ENCODE measurements at places on chromosomes 5 and 9.

DNA sequence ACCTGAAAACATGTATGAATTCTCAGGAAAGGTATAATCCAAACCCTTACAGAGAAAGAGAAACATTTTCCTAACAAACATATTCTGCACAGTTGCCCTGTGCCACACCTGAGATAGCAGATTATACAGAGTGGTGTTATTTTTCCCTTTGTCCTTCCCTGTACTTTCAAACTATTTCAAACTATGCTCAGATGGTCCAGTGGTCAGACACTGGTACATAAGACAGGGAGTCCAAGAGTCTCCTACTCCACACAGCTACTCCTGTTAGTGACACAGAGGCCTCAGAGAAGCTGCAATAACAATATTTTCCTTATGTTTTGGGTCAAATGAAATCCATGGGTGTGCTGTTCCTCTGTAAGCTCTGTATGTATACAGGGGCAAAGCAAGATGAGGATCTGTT, 30.0 kb upstream of the SLC22A5 start:
- DNase-seq = no peak

GRCh38 chr5:67149951-67150523, 46.6 kb downstream of the CD180 start:
- no peak for DNase-seq

GRCh38 chr9:98563988-98564387, 144.7 kb downstream of the GABBR2 start:
- no peak for DNase-seq

DNA sequence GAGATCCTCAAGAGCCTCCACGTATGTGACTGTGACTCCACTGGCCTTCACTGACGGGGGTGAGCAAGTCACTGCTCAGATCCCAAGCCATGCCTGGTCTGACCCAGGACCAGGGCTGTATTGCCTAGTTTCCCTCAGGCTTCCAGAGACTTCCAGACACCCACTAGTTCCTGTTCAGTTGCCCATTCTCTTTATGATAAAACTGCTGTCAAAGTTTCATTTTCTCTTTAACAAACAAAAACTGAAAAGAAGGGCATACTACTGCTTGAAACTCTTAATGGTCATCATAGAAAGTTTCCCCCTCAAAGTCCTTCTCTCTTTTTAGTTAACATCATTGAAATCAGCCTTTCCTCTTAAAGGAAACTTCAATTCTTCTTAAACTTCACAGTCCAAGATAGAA, 105.7 kb upstream of the GHR start:
- no peak for DNase-seq

DNA sequence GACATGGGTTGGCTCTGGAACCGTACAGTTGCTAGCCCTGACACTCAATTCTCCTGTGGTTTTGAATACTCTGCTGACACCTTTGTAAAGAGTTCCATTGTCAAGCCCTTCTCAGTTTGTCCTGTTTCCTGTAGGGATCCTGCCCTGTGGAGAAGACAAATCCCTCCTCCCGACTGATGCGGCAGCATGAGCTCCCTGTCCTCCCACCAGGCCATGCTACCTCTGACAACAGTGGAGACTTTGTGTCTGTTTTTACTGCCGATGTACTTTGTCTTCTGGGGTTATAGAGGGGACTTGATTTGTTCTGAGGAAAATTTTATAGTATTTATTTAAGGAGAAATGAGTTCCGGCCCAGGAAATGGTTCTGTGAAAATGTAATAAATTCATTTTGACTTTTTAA, 57.8 kb downstream of the PRLR start:
- DNase-seq = no peak

DNA sequence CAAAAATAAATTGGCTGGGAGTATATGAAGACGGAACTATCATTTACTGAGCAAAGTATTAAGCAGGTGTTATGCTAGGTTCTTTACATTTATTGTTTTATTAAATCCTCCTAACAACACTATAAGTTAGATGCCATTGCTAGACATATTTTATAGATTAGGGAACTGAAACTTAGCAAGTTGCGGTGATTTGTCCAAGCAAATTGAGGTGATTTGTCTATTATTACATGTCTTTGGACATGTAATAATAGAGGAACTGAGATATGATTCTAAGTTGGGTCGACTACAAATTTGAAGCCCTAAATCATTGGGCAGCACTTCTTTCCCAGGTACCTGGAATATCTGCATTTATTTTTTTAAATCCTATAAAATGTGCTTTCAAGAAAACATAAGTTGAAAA, 429.9 kb downstream of the GABRG2 start:
- no peak for DNase-seq

GRCh38 chr9:6305954-6306563, 22.1 kb upstream of the TPD52L3 start:
- no peak for DNase-seq

All from CD4-positive, alpha-beta memory T cell (primary cell).